GM06990 (cell line): ENCODE measurements at places on chromosomes 1 and 21.

GRCh38 chr1:181488866-181489265, 5.5 kb downstream of the CACNA1E start:
- DNase-seq: no peak

- DNase-seq: peak; percentile 8
Observed at GRCh38 chr1:88191917-88192316, 492.2 kb upstream of the PKN2 start.

DNA sequence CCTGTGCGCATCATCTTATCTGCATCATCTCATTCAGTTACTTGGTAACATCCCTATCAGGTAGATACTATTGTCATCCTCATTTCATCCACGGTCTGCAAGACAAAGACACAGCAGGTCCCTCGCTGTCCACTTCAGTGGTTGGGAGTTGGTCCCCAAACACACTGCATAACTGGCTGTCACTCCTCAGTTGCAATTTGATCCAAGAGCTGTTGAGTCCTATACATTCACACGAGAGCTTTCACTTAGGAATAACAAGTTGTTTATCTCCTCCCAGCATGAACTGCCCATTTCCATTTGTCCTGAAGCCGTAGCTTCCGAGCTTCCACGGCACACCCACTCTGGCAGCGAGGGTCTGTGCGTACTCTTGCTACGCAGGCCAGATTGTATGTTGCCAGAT, 472.0 kb downstream of the CAMTA1 start:
- no peak for DNase-seq

GRCh38 chr1:5662744-5663126, 329.5 kb downstream of the NPHP4 start:
- no peak for DNase-seq

DNA sequence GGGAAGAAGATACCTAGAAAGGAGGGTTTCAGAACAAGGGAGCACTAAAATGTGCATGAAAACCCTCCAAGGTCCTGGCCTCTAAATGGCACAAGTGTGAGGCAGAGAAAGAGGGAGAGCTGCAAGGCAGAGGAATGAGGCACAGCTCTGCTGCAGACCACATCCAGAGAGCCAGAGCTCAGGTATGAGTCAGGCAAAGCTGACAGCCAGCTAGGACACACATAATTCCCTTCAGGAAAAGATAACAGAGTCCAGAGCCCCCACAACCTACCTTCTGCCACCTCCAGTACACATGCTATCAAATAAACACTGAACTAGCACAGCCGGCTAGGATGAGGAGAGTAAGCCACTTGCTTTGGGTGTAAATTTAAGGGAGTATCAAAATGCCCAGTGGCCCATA, 62.2 kb downstream of the HSF2BP start:
- no peak for DNase-seq

DNA sequence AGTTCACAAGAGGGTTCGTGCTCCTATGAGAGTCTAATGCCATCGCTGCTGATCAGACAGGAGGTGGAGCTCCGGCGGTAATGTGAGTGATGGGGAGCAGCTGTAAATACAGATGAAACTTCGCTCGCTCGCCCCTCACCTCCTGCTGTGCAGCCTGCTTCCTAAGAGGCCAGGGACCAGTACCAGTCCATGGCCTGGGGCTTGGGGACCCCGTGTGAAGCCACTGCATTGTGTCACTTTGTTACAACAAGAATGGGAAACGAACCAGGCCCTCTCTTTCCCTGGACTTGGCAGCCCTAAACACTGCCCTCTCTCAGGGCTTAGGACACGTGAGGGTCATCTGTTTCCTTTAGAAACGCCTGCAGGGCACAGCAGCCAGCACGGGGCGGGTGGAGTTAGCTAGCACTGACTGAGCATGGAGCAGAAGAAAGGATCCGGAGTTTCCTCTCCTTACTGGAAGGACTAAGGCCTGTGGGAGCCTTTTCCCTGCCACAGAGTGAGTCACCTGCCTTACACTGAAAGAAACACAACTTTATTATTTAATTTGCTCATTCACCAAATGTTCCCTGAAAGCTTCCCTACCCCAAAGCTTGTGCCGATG, 185.2 kb upstream of the TMEM51 start:
- no peak for DNase-seq
